Kidney tubule cell (primary cell): ENCODE measurements at places on chromosomes 12 and 14.

GRCh38 chr14:84468153-84468552 is 1061.8 kb upstream of the FLRT2 start:
- no peak for DNase-seq

GRCh38 chr14:98605043-98605442 is 667.0 kb downstream of the BCL11B start:
- no peak for DNase-seq

DNA sequence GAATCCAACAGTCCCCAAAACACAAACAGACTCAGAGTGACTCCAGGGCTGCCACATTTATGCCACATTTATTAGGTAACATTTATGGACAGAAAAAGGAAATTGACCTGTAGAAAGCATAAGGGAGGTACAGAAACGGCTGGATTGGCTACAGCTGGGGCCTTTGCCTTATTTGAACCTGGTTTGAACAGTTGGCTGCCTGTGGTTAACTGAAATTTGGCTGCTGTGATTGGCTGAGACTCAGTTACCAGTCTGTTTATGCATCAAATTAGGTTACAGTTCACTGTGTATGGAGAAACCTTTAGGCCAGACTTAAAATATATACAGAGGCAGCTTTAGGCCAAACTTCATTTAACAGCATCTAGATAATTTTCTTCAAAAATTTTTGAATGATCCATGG is 27.8 kb upstream of the PCNX1 start:
- DNase-seq, result no peak

- DNase-seq, result no peak
Observed at GRCh38 chr14:22407033-22407432, 182.0 kb downstream of the DAD1 start.

DNA sequence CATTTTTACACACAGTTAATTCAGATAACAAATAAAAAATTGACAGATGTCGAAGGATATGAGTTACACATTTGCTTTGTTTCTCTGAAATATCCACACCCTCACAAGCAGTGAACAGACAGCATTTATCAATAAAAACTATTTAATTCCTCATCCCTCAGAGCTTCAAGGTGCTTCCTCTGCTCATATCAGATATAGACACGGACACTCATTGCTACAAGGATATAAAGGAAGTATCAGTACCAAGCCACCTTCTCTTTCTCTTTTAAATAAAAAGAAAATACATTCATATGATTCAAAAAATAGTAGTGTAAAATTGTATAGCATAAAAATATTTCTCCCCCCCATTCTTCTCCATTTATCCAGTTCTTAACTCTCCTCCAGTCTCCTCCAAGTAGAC is 21.9 kb upstream of the MAGOHB start:
- no peak for DNase-seq

- DNase-seq, result no peak
Observed at GRCh38 chr12:113475451-113476175, 3.9 kb upstream of the LHX5 start.

- DNase-seq, result no peak
Observed at GRCh38 chr12:88884600-88884999, 304.3 kb upstream of the KITLG start.
